Stimulated activated CD8-positive, alpha-beta memory T cell treated with anti-CD3 and anti-CD28 coated beads, Interleukin-15, amount 100 ng/mL, for 24 hours (primary cell): ENCODE measurements at places on chromosomes 1 and 21.

DNA sequence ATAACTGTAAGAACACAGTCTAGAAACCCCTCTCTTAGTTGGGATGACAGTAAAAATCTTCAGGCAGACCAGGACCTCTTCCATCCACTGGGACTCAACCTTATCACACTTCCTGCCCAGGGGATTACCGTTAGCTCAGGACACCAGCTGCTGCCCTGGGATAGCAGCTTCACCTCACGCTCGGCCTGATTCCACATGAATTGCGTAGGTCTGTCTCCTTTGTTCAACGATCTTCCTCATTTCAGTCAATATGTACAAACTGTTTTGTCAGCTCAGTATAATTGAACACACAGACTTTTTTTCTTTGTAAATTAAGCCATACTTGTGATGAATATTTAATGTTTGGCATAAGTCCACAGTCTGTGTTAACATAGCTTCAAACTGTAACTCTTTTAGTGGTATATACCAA is 290.4 kb downstream of the GRIK1 start:
- no peak for DNase-seq

DNA sequence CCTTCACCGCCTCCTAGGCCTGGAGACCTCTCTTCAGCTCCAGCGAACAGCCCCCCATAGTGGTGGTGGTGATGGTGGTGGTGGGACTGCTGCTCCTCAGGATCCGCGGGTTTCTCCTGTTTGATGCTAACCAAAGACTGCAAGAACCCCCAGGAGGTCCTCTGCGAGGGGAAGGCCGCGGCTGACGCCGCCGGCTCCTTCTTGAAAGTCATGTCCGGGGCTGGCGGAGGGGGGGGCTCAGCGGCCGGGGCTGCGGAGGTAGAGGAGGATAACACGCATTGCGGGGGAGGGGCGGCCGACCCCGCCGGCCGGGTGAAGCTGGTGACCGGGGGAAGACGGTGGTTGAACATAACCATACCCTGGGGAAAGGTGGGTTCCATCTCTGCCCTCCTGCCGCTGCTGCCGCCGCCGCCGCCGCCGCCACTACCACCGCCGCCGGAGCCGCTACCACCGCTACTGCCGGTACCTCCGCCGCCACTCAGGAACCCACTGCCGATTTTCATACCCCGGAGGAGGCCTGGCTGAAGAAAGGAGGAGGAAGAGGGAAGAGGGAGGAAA is 554 bp downstream of the ZNF281 start:
- DNase-seq = peak; percentile 12

- no peak for DNase-seq
These were observed 5.1 kb downstream of the HDGF start for GRCh38 chr1:156746406-156746727.

DNA sequence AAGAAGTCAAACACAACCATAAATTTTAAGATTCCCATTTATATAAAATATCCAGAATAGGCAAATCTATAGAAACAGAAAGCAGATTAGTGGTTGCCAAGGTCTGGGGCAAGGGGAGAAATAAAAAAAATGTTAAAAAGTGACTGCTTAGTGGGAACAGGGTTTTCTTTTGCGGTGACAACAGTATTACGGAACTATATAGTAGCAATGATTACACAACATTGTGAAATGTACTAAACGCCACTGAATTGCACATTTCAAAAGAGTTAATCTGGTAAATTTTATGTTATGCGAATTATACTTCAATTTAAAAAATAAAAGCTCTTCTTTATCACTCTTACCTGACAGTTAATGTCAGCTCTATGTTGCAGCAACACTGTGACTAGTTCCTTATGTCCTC is 105.2 kb downstream of the ACBD6 start:
- no peak for DNase-seq
